GM13977 (cell line): ENCODE measurements at places on chromosomes 4 and X.

DNA sequence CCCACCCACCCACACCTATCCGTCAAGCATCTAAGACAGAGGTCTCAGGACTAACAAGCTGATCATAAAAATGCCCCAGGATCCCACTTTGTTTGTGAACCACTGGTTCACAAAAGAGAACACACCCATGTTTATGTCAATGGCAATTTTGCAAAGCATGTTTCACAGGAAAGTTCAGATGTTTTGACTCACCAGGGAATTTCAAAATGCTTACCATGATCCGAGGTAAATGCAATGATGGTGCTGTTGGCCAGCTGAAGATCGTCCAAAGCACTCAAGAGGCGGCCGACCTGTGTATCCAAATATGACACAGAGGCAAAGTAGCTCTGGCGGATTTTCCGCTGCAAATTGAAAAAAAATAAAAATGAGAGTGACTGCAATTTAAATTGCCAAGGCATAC lies 15.0 kb downstream of the IDS start:
- DNase-seq = no peak

GRCh38 chr4:90824266-90825150 lies 697.3 kb downstream of the CCSER1 start:
- DNase-seq = no peak

DNA sequence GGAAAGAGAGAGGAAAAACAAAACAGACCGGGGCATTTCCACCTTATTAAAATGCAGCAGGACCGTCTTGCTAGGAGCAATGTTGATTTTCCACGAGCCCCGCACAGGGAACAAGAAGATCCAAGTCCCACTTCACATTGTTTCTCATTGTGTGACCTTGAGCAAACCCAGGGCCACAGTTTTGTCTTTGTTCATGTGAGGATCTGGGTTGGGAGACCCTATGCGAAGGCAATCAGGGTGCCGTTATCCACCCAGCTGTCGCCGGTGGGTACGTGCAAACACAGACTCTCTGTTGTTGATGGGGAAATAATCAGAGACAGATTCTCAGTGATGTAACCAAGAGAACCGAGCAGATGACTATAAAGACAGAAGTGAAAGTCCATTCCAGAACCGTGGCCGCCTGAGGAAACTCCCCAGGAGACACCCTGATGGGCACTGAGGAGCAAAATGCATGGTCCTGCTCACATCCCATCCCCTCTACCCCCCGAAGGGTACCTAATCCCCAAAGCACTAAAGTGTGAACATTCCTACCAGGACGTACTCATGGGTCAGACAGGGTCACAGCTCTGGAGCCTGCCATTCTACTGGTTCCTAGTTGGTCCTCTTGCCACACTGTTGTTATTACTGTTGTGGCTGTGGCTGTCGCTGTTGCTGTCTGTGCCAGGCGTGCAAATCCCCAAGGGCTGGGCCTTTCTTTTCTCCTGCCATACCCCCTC lies 102.7 kb upstream of the RBPJ start:
- DNase-seq = peak; percentile 54

DNA sequence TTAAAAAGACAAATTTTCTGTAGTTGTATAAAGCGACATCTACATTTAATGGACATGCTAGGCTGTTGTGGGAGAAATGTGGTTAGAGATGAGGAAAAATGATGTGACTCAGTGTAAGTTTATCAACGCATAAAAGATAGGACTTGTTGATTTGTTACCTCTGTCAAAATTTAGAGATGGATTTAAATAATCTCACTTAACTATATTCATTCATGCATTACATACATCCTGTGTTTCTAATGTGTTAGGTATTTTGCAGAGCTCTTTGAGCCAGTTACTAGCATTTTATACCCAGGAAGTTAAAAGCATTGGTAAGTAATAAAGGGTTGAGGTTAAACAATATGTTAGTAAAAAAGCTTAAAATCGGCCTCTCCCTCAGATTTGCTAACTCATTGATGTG lies 34.3 kb downstream of the METAP1 start:
- DNase-seq = no peak

DNA sequence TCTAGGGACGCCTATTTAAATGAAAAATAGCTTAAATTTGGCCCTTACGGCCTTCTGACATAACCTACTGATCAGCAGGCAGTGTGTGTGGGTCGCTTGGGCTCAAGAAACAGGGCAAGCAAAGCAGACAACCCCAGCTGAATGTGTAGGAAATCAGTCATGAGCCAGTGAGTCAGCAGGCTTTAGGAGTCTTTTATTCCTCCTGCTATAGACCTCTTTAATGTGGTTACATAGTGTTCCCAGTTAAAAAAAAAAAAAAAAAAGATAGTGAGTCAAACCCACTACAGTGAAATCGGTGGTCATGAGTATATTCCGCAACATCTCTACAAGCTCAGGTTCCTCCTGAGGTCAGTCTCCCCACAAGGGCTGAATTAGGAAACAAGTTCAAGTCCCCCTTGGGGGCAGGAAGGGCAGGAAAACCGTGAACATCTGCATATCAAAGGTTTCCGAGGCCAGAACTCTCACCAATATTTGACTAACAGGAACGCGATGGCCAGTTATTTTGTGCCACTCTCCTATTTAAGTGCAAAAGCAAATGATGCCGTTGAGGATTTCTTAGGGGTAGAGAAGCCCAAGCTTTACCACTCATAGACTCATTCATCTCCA lies 32.7 kb downstream of the ACSL1 start:
- no peak for DNase-seq

- no peak for DNase-seq
Measured at GRCh38 chr4:131304686-131305085, 1844.4 kb upstream of the PCDH10 start.

DNA sequence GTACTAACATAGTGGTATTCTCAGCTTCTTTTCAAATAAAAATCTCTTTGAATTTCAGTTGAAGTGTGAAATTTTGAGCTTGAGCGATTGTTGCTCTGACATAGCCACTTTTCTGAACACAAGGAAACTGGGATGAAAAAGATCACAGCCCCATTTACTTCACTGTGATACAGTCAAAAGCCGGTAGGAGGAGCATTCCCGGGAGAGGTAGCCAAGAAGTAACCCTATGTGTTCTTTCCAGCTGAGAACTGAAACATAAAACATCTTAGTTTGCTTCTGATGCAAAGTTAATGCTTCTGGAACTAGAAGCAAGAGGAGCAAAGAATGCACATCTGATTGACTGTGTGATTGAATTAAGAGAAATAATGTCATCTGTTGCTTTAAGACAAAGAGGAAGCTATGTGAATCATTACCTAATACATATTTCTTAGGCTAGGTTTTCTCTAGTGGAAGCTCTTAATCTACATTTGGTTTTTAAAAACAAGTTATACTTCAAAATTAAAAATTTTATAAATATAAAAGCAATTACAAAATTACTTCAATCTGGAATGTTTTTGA lies 88.3 kb upstream of the UNC5C start:
- DNase-seq = no peak

DNA sequence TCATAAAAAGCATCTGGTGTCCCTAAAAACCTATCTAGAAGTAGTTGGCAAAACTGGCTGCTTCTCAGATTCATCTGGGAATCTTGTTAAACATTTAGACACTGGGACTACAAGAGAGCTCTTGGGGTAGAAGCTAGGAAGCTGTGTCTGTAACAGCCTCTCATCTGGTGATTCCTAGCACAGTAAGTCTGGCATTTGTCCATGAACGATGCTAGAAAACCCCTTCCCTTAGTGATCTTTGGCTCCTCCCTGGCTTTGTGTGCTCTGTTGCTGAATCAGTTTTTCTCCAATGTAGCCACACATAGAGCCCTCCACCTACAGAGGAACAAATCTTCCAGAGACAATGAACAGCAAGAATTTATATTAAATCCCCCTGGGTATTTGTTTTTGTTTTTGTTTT lies 951.7 kb upstream of the LCORL start:
- DNase-seq = no peak

DNA sequence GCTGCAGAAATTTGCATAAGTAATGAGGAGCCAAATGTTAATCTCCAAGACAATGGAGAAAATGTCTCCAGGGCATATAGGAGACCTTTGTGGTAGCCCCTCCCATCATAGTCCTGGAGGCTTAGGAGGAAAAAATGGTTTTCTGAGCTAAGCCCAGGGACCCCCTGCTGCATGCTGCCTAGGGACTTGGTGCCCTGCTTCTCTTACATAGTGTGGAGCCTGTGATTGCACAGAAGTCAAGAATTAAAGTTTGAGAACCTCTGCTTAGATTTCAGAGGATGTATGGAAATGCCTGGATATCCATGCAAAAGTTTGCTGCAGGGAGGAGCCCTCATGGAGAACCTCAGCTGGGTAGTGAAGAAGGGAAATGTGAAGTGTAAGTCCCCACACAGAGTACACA lies 379.4 kb upstream of the TACR3 start:
- DNase-seq = no peak

DNA sequence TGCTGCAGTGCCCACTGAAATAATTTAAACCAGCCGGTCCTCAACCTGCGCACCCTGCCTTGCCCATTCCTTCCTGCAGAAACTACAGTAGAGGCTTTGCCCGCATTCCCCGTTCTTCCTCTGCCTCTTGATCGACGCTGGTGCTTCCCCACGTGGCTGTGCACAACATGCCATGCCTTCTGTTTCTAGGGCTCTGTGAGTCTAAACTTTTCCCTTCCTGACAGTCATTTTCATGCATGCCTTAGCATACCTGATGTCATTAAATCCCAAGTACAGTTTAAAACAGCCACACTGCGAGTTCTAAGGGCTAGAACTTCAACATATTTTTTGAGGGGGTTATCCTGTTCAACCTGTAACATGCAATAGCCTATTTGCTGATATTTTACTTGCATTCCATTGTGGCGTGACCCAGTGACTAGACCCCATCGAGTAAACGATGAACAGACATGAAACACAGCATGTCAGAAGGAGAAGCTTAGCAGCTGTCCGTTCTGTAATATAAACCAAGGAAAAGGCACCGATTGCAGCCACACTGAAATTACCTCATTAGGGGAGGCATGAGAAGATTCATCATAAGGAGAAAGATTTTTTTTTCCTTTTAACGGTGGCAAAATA lies 232.5 kb downstream of the ARHGAP10 start:
- DNase-seq = no peak

DNA sequence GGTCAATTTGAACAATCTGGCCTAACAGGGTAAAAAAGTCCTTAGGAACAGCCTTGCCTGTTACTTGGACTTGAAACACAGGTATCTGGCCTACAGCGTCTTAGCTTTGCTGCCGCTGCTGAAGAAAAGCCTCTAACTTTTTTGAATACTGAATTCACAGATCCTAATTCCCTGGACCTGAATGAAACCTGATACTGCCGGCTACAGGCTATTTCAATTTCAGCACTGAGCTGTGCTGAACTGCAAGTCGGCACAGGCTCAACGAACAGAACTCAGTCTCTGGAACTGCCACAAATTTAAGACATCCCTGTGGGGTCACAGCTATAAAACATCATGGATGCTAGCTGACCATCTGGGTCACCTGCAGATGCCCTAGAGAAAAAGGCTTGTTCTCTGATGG lies 7.2 kb downstream of the NR0B1 start:
- DNase-seq = no peak

- DNase-seq = no peak
Measured at GRCh38 chr4:76569706-76570105, 134.7 kb downstream of the SHROOM3 start.

GRCh38 chr4:26719954-26720552 lies 136.2 kb downstream of the TBC1D19 start:
- DNase-seq = no peak

- DNase-seq = peak; percentile 28
Measured at GRCh38 chrX:35890699-35891098, 28.8 kb upstream of the CFAP47 start.

DNA sequence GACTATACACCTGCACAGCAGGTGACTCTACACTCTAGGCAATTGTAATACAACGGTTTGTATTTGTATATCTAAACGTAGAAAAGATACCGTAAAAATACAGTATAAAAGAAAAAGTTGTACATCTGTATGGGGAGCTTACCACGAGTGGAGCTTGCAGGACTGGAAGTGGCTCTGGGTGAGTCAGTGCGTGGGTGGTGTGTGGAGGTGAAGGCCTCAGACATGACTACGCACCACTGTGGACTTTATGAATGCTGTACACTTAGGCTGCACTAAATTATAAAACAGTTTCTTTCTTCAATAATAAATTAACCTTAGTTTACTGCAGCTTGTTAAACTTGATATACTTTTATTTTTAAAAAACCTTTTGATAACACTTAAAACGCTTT lies 85.0 kb upstream of the FAT1 start:
- no peak for DNase-seq

DNA sequence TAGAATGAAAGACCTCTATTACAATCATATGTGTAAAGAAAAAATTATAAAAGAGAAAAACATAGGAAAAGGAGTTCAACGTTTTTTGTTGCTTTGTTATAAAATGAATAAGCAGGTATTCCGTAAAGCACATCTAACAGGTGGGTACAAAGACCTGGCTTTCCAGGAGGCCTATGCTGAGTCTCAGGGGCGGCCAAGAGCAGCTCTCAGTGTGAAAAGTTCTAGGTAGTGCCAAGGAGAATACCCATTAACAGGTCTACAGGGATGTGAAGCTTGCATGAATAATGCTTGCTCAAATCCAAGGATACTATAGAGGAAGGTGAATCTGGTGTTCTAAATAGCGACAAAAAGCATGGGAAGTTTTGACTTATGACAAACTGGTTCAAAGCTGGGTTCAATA lies 944.4 kb downstream of the PDHA2 start:
- no peak for DNase-seq

DNA sequence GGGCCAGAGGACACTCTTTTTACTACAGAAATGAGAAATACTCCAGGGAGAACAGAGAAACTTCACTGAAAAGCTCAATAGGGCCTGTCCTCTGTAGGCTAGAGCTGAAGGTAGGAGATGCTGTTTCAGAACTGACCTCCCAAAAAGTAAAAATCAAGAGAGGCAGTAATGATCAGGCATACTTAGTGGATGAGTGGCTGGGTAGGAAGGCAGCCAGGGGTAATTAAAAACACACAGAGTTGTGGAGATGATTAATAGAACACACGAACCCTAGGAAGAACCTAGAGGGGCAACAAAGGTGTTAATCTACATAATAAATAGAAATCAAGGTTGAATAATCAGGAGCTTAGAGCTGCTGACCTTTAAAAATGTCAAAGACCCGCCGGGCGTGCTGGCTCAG lies 582.4 kb upstream of the ADGRL3 start:
- no peak for DNase-seq

DNA sequence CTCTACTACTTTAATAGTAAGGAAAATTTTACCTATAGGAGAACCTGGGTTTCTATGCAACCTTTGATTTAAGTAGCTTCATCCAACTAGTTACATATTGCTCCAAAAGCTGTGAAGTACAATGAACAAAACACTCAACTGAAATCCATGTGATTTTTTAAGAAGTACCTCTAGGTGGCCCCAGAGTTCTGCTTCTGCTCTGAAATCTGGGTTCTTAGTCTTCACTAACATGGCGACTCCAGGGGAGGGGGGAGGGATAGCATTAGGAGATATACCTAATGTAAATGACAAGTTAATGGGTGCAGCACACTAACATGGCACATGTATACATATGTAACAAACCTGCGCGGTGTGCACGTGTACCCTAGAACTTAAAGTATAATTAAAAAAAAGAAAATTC lies 73.4 kb upstream of the MAGEB2 start:
- peak; percentile 44 for DNase-seq

DNA sequence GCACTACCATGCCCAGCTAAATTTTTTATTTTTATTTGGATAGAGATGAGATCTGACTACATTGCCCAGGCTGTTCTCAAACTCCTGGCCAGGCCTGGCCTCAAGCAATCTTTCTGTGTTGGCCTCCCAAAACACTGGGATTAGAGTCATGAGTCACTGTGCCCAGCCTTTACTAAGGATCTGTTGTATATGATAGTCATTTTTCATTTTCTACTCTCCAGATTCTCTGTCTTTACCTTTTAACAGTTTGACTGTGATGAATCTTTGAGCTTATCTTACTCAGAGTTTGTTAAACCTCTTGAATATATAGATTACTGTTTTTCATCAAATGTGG lies 161.8 kb downstream of the FNIP2 start:
- DNase-seq = no peak
